ELR (cell line): ENCODE measurements at places on chromosomes 4 and X.

- DNase-seq = no peak
Measured at GRCh38 chrX:789096-789495, 158.5 kb downstream of the SHOX start.

- DNase-seq = peak; percentile 68
Measured at GRCh38 chrX:17591741-17592110, 145.6 kb upstream of the SCML1 start.

DNA sequence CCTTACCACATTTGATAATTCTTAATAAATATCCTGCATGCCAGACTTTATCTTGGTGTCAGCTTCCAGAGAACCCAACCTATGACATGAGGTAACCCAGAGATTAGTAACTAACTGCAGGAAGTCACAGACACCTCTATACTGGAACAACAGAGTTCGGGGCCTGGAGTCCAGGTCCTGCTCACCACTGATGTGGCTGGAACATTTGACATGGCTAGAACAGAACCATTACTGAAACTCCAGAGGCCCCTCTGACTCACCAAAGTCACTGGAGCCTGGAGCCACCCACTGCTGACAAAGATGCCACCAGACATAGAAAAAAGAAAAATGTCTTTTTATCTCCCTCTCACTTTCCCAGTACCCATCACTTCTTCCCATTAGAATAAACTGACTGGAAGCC, 403.7 kb downstream of the MID1IP1 start:
- DNase-seq = no peak

- DNase-seq = no peak
Measured at GRCh38 chr4:151148261-151148660, 48.8 kb downstream of the RPS3A start.
